ENCODE measurements at places on chromosomes 16 and 17. TPM values are rescaled to one million over a fixed set of nuclear protein-coding genes. Genes with fewer than 3 reads are reported as not detected.

DNA sequence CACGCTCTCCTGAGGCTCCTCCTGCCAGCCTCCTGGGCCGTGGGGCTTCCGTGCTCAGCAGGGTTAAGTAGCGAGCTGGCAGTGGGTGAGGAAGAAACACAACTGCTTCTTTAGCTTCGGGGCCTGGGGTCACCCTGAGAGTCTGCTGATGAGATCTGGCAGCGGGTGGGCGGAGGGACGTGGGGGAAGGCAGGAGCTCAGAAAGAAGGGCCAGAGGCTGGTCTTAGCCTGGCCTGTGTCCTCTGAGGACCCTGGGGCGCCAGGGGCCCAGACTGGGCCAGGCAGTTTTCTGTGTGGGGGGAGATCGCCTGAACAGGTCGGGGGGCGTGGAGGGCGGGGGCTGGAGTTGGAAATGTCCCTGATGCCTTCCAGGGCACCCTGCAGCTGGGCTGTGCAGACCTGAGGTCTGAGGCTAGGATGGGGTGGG lies 97.8 kb upstream of the GSE1 start:
- no peaks in the 10 kb centered on the region for H3K27me3 ChIP-seq
- peak overlapping the region; percentile 52 for H3K4me3 ChIP-seq
- no peaks in the 10 kb centered on the region for H3K36me3 ChIP-seq
- DNase-seq: no peak
- H3K27ac ChIP-seq: peak overlapping the region; percentile 90
- H3K4me1 ChIP-seq: peaks cover 24% of the 10 kb centered on the region

- H3K36me3 ChIP-seq: no peaks in the 10 kb centered on the region
- DNase-seq: peak; percentile 79
- H3K27me3 ChIP-seq: no peaks in the 10 kb centered on the region
- no peak overlapping the region for H3K27ac ChIP-seq
Observed at GRCh38 chr16:1993731-1994131, 4.0 kb downstream of the SYNGR3 start.

DNA sequence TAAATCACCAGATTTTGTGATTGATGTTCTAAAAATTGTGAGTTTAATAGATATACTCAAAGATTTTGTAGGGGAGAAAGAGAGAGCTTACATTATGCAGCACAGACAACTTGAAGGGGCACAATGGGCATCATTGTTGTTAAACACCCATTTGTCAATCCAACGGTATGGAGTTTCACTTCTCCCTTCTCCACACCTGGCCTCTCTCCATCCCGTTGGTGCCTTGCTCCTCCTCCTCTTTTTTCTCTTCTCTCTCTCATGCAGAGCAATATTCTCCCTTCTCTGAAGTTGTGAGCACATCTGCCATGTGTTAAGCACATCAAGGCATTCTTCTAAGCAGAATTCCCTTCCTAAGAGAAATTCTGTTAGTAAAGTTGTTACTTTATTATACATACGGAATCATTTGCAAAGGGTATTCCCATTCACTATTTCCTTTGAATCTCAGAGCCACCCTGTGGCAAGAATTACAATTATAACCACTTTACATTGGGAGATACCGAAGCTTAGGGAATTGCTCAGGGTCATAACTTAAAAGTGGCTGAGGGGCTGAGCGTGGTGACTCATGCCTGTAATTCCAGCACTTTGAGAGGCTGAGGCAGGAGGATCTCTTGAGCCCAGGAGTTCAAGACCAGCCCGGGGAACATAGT lies 40.5 kb upstream of the SKAP1 start:
- no peaks in the 10 kb centered on the region for H3K36me3 ChIP-seq
- DNase-seq: peak; percentile 47
- no peak overlapping the region for H3K4me3 ChIP-seq
- no peaks in the 10 kb centered on the region for H3K27me3 ChIP-seq
- peaks cover 24% of the 10 kb centered on the region for H3K4me1 ChIP-seq
- 0 out of 2 replicates have a peak overlapping the region, but pooled peaks have one; percentile 93 for H3K27ac ChIP-seq

The PRPF8 gene
- 103 TPM for total RNA-seq

The SULT1A2 gene
- 0.17 TPM for total RNA-seq
